Stimulated activated CD4-positive, alpha-beta T cell treated with anti-CD3 and anti-CD28 coated beads, Interleukin-15, amount 100 ng/mL, for 24 hours (primary cell): ENCODE measurements at places on chromosomes 7 and 10.

DNA sequence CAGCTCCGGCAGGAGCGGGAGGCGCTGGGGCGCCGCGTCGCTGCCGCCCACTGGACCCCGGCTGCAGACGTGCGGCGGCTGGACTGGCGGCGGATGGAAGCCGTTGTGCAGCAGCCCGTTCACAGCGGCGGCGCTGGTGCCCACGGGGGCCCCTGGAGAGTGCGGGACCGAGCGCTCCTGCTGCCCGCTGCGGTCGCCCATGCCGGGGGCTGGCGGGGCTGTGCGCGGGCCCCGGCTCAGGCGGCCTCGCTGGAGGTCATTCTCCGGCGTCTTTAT is 413 bp downstream of the PANK1 start:
- no peak for DNase-seq

DNA sequence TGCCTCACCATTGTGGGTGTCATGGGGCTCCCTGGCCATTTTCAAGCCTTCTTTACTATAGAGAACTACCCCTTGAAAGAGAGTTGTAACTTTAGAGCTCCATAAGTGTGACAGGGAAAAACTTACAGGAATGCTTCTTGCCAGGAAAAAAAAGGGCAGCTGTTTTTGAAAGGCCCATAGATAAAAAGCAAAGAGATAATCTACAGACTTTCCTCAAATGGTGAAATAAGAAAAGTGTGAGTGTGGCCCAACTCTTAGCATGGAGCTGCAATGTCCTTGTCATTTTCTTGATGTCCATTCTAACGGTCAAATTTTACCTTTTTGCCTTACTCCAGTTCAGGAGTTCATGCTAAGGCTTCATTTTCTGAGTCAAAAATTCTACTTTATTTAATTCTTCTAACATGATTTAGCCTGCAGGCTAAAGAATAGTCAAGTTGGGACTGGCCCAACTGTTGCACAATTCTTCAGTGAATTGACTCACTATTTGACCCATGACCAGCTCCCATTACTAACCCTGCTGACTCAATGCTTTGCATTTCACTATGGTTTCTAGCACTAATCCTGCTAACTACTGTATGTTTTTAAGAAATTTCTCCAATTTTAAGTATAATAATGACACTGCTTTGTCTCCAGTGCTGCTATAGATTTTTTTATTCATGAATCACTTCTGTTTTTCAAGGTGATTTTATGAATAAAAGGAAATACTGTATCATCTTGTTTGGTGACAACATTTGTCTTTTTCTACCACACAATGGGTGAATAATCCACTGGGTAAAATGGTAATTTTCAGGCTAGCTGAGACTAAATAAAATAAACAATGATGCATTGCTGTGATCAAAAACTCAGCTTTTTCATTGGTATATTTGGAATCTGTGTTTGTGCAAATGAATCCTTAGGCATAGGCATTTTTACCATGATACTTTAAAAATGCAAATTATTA is 41.4 kb upstream of the SGCE start:
- no peak for DNase-seq

DNA sequence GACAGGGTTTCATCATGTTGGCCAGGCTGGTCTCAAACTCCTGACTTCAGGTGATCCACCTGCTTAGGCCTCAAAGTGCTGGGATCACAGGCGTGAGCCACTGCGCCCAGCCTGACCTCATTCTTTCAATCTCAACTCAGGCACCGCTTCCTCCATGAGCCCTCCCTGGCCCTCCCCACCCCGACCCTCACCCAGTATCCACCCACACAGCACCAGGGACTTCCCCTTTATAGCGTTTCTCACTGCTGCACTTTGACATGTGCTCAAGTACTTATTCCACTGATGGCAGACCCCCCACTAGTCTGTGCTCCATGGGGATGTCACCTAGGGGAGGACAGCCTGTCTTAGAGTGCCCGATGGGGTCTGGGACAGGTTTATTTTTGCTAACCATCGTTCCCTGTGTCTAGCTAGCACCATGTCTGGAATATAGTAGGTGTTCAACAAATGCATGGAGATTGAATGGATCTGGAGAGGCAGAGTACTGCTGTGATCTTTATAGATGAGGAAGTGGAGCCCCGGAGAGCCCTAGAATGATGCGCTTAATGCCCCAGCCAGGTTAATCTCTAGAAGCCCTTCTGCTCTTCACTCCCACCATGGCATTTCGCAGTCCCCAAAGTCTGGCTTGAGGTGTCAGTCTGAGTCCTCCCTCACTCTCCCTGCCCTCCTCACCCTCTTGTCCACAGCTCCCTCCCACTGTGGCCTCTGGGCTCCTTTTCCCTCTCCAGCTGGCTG is 258.8 kb downstream of the RPS24 start:
- DNase-seq = no peak

- DNase-seq = no peak
Observed at GRCh38 chr10:126155528-126155927, 232.7 kb downstream of the ADAM12 start.

DNA sequence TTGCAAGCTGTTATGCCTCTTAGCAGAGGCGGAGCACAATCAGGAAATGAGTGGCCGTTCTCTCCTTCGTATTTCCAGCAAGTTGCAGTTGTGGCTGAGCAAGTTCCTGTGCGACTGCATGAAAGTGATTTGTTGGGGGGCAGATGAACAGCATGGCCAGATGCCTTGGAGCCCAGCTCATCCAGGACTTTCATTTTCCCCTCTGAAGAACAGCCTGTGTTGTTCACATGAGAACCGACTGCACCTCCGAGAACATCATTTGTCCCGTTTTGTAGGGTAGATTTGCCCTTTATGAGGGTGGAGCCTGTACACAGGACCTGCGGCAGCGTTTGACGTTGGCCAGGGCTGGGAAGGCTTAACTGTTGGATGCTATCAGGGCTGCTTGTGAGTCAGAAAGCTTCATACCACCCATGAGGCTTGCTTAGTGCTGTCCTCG is 4.4 kb downstream of the BAG3 start:
- peak; percentile 73 for DNase-seq

GRCh38 chr10:114911052-114911711 is 26.8 kb upstream of the TRUB1 start:
- DNase-seq = no peak
